Activated gamma-delta T cell (primary cell): ENCODE measurements at places on chromosomes 13 and 19.
A peak's percentile ranks its signal among the peaks of the same experiment; 100 is the strongest.

- no peak for DNase-seq
Measured at GRCh38 chr19:3119071-3119595, 16.7 kb upstream of the GNA15 start.

GRCh38 chr19:53580871-53581835, 43.2 kb downstream of the ZNF331 start:
- DNase-seq, result no peak

DNA sequence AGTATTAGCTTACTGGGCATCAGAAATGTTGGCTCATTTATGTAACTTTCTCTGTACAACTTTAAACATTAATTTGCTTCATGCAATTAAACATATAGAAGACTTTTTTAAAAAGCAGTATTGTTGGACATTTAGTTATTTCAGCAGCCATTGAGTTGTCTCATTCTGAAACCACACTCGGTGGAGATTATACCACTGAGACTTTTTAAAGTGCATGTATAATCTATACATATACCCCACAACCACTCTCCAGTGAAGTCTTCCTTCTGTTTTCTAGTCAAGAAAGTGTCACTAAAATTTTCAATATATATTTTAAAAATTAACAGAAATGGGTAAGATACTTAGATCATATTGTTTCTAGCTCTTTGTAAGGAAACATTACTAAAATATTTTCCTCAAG, 15.5 kb downstream of the SETDB2 start:
- no peak for DNase-seq

- DNase-seq, result no peak
Measured at GRCh38 chr13:51950722-51951121, 60.5 kb downstream of the ATP7B start.

DNA sequence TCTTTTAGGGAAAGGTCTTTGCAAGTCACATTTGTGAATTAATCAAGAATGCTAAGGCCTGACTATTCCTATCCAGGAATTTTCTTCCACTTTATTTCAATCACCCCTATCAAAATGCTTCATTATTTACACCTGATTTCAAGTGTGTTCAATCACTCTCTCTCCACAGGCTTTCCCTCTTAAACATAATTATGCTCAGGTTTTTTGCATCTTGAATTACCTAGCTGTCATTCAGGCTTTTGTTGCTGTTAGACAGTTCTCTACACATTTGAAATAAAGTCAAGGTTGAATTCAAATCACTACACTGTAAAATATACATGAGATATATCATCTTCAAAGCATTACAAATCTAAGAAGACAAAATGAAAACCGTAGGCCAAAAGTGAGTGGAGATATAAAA, 941.3 kb upstream of the SLITRK1 start:
- no peak for DNase-seq

DNA sequence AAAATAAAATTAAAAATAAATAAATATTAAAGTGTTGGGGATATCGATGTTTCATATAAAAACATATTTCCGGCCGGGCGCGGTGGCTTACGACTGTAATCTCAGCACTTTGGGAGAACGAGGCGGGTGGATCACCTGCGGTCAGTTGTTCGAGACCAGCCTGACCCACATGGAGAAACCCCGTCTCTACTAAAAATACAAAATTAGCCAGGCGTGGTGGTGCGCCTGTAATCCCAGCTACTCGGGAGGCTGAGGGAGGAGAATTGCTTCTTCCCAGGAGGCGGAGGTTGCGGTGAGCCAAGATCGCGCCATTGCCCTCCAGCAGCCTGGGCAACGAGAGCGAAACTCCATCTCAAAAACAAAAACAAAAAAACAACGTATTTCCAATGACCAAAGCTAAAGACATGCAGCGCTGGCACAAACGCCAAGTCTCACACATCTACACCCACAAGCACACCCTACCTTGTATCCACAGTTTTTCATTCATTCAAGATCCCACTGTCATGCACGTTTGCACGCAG, 907 bp downstream of the ZNF569 start:
- DNase-seq, result no peak

- no peak for DNase-seq
Measured at GRCh38 chr19:1052349-1052975, 12.6 kb downstream of the ABCA7 start.

DNA sequence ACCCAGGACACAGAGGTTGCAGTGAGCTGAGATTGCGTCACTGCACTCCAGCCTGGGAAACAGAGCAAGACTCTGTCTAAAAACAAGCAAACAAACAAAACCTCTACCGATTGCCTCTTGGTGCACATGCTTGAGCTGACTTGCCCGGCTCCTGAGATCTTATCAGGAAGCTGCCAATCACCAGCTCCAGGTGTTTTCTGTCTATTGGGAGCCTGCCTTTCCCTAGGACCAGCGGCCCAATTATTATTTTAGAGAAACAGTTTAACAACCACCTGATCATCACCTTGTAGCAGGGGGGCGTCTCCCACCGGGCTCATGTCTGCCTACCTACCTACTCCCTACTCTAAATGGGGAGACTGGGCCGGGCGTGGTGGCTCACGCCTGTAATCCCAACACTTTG, 10.8 kb downstream of the CLEC4M start:
- no peak for DNase-seq

GRCh38 chr19:42281146-42281826, 12.2 kb downstream of the CIC start:
- DNase-seq, result peak; percentile 38

- no peak for DNase-seq
Measured at GRCh38 chr19:15671237-15671821, 1.6 kb upstream of the CYP4F12 start.

DNA sequence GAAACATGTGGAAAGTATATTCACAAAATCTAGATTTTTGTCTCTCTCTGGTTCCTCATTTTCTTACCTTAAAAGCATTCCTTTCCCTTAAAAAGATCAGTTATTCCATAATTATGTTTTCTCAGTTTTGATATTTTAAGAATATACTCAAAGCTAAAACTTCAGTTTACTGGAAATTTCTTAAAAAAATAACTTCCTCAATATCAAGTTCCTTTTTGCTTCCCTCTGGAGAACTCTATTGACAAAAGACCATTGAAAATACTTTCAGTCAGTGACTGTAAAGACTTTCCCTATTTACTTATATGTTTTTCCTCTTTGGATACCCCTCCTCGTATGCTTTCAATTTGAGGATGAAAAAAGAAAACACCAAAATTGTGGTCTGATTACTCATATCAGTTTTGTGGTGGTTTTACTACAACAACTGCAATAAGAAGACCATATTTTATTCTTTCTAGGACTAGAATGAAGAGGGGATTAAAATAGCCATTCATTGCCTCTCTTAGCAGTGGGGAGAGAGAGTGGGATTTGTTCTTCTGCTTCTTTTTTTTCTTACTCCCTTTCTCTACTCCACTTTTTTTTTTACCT, 113.2 kb downstream of the ESD start:
- no peak for DNase-seq

GRCh38 chr19:24086974-24087595, at the start of gene ZNF254:
Gene ZNF254 (plus strand): TSS chr19:24087187. CDS start chr19:24087308, 121 bp downstream.
- DNase-seq, result peak; percentile 25

DNA sequence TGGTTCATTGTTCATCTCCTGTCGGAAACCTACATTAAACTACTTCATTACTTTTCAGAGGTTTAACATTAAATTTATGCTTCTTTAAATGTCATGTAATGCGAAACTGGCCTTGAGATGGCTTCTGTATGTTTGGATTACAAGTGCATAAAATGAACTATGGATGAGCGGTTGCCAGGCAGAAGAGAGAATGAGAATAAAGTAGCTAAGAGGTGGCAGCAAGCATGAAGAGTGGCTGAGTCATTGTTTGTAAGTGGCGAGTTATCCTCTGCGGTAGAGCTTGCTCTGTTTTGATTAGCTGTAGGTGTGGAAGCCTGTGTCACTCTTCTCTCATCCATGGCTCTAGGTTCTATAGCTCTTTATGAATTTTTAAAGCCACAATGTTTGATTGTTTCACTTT, 1139.6 kb upstream of the PCDH9 start:
- no peak for DNase-seq

DNA sequence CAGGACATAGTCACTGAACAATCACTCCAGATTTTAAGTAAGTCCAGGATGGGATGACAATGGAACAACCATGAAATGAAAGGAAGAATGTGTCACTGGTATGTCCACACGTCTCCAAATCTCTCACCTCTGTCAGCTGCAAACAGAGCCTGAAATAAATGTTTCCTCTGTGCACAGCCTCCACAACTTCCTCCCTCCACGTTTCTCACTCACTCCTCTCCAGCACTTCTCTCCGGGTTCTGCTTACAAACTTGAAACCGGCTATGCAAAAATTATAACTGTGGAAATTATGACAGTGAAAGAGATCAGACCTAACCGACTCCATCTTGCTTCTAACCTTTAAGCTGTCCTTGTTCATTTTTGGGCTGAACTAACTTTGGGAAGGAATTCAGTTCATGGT, 35.0 kb upstream of the ALOX5AP start:
- DNase-seq, result no peak

GRCh38 chr19:56223481-56223880, 21.4 kb downstream of the ZSCAN5C start:
- DNase-seq, result no peak

GRCh38 chr19:15666883-15667282, 6.0 kb upstream of the CYP4F12 start:
- DNase-seq, result no peak

GRCh38 chr19:42274065-42274682, 5.1 kb downstream of the CIC start:
- no peak for DNase-seq

DNA sequence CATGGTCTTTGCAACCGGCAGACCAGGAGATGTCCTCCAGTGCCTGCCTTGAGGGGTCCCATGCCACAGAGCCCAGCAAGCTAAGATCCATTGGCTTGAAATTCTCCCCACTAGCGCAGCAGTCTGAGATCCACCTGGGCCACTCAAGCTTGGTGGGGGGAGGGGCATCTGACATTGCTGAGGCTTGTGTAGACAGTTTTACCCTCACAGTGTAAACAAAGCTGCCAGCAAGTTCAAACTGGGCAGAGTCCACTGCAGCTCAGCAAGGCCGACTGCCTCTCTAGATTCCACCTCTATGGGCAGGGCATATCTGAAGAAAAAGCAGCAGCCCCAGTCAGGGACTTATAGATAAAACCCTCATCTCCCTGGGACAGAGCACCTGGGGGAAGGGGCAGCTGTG, 32.0 kb upstream of the ITM2B start:
- DNase-seq, result no peak

GRCh38 chr13:78298657-78299056, 304.7 kb downstream of the POU4F1 start:
- DNase-seq, result no peak

DNA sequence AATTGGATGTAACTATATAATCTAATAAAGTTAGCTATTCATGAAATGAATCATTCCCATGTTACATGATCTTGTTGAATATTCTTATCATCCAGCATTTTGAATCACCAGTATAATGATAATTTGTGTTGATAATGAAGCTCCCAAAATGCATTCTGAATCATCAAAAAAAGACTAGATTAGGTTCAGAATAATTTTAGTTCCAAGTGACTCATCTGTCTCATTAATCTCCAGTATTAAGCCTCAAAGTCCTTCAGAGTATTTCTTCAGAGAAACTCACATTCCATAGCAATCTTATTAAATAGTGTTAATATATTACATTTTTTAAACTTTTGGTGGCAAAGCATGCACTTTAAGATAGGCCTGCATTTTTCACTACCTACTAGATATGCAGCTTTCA, 207.5 kb downstream of the SLITRK5 start:
- DNase-seq, result no peak

- no peak for DNase-seq
Measured at GRCh38 chr19:16739546-16739945, 19.9 kb downstream of the NWD1 start.

- no peak for DNase-seq
Measured at GRCh38 chr19:52541608-52542007, 14.1 kb downstream of the ZNF808 start.

GRCh38 chr13:43005460-43006236, 13.6 kb upstream of the EPSTI1 start:
- no peak for DNase-seq

DNA sequence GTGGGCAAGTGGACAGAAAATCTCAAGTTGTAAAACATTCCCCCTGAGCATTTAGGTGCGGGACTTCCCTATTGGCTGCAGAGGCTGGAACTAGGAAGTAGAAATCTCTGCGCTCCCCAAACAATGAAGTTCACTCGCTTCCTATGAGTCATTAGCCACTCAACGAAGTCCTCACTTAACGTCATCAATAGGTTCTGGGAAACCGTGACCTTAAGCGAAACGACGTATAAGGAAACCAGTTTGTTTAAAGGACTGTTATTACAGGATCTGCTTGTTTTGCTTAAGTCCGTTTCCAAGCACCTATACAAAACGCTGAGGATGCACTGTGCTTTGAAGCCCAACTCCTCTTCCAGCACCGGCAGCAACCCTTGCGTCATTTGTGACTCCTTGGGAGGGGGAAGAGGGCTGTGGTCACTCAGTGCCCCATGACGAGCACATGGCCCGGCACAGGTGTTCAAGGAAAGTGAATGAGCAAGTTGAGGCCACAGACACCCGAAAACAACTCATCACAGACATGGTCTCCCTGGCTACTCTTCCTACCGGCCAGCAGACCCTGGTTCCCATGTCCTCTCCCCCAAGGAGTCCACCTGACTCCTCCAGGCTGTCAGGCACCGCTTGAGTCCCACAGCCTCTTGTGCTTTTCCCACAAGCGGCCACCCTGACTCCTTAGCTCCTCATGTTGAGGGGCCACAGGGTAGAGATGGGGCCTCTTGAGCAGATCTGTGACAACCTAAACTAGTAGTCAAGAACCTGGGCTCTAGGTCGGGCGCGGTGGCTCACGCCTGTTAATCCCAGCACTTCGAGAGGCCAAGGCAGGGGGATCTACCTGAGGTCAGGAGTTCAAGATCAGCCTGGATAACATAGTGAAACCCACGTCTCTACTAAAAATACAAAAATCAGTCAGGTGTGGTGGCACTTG, 4.8 kb downstream of the RPS16 start:
- no peak for DNase-seq

GRCh38 chr19:952049-952679, 26.3 kb downstream of the ARID3A start:
- DNase-seq, result no peak

GRCh38 chr13:50610238-50610637, 233.3 kb downstream of the DLEU7 start:
- DNase-seq, result no peak

DNA sequence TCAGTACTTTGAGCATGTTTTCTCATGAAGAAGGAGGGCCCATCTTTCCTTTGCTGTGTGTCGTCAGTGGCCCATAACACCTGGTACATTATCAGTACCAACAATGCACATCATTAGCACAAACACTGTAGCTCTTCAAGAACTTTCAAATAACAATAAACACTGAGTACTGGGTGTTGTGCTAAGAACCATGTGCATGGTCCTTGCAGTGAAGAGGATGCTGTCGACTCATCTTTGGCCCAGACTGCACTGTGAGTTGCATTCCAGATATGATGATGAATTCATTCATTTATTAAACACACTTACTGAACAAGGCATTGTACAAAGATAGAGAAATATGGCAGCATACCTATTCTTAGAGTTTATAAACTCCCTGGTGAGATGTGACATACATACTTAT, 55.8 kb downstream of the FLT3 start:
- DNase-seq, result no peak
